Pulmonary artery endothelial cell (primary cell): ENCODE measurements at places on chromosomes 7 and 10.

GRCh38 chr7:99623702-99624447 lies 7.1 kb downstream of the ZSCAN25 start:
- no peak for DNase-seq

GRCh38 chr10:62109587-62110293 lies 158.9 kb downstream of the RTKN2 start:
- DNase-seq = no peak

DNA sequence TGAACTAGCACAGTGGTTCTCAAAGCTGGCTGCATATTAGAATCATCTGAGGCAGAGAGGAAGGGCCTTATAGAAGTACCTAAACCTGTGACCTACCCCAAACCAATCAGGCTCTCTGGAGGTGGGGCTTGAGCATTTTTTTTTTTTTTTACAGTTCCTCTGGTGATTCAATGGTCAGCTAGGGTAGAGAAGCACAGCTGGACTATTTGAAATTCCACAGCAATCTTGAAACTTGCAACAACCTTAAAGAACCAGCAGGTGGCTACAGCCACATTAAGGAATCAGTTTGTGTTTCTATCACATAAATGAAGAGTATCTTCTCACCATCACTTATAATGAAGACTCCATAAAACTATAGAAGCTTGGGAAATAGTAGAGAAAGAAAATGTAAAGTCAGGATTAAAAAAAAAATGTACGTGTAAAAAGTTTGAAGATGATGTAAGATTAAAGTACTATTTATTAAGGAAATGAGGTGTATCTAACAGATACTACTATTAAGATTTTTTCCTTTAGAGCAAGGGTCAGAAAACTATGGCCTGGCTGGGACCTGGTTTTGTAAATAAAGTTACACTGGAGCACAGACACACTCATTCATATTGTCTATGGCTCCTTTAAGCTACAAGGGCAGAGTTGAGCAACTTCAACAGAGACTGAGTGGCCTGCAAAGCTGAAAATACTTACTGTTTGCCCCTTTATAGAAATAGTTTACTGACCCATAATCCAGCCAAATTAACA lies 3.8 kb downstream of the RTKN2 start:
- DNase-seq = peak; percentile 40

DNA sequence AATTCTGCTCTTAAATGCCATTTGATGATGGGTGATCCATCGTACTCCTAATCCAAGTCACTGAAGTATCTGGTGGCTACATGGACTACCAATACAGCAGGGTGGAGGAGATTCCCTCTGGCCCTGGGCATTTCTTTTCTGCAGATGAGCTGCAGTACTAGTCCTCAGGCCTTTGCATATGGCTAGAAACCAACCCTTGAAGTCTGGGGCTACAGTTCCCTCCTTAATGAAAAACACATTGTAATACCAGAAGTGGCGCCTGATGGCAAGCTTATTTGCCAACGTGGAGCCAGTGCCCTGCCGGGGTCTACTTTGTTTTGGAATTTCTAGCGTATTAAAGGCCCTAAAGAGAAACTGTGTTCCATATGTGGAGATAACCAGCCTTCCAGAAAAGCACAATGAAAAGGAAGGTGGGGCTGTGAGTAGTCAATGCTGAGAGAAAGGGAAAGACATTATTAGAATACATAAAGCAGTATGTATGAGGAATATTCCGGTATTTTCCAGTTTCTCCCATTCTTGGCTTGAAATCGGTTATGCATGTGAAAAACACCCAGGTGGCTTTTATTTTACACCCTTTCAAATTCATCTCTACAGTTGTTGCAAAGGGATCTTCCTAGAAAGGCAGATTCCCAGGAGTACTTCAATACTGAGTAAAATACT lies 368.8 kb downstream of the PRPF18 start:
- no peak for DNase-seq

DNA sequence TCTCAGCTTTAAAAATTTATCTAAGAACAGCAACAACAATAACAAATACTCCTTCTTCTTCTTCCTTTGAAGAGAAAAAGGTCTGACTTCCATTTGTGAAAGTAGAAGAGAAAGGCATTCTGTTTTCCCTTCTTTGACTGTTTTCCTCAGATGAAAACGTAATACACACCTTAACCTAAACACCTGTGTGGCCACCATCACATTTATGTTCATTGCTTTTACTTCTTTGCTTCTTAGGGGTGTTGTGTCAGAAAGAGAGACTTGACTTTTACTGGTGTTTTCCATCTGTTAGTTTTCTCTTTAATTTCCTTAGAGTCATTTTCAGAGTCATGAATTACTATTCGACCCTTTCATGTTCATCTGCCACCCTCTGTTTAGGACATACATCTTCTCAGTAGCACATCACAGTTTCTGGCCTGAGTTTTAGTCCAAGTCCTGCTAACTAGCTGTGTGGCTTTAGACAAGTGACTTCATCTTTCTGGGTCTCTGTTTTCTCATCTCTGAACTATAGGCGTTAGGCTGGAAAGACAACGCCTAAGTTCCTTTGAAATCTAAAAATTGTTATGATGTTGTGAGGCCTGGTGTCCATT lies 283.8 kb downstream of the GATA3 start:
- DNase-seq = no peak

- DNase-seq = no peak
Observed at GRCh38 chr10:43857931-43858315, 209.2 kb upstream of the ZNF32 start.
